BE2C (cell line): ENCODE measurements at places on chromosomes 2 and 18.

GRCh38 chr2:49225126-49225525 is 70.8 kb upstream of the FSHR start:
- DNase-seq = no peak

DNA sequence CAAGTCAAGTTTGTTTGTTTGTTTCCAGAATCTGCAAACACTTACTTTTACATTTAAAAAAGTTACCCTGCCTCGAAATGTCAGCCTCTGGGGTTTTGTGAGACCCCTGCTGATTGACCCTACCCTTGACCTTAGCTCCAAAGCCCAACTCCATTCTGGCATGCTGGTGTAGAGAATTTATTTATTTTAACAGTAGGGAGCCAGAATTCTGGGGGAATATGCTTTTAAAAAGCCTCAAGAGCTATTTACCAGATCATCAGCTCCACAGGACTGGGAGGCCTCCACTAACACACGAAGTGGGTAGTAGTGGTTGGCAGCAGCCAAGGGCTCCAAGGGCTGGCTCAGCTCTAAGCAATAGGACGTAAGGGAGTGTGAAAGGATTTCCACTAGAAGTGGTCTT is 23.2 kb upstream of the GREB1L start:
- no peak for DNase-seq

DNA sequence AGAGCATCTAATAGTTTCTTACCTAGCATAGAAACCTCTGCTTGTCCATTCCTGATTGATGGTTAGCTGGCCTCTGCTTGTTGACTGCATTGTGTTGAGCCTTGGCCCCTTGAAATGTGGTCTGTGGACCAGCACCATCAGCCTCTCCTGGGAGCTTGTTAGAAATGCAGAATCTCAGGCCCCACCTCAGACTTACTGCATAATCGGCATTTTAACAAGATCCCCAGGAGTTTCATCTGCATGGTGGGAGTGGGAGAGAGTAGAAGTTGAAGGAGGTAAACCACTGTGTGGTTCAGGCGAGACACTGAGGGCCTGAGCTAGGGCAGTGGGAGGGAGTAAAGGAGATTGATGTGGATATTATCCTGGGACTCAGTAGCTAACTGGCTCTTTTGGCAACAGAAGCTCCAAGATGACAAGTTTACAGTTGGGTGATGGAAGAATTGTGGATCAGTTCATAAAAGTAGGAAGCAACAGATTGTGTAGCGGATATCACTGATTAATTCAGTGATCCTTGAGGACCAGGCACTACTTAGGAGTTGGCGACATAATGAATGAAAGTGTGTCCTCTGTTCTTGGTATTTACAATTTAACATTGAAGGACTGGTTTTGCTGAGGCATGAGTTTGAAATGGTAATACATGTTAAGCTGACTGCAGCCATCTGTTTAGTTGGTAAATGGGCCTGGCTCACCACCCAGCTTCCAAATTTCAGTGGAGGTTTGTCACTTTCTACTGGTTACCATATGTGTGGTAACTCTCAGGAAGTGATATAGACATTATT is 20.9 kb downstream of the PHLPP1 start:
- DNase-seq = no peak

DNA sequence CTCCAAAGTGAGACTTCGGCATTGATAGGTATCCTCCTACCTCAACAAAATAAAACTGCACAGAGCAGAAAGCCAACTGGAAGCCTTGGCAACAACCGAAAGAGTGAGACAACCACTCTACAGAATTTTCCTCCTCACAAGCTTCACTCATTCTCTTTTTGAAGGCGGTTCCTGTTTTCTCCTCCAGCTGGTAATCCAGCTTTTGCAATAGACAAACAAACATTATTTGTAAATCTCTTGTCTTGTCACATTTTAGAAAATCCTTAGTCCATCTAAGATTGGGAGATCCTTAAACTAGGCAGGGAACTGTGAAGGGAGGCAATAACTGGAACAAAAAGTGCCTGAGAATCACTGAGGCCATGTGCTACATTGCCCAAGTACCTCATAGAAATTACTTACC is 332.4 kb downstream of the BCL11A start:
- no peak for DNase-seq

DNA sequence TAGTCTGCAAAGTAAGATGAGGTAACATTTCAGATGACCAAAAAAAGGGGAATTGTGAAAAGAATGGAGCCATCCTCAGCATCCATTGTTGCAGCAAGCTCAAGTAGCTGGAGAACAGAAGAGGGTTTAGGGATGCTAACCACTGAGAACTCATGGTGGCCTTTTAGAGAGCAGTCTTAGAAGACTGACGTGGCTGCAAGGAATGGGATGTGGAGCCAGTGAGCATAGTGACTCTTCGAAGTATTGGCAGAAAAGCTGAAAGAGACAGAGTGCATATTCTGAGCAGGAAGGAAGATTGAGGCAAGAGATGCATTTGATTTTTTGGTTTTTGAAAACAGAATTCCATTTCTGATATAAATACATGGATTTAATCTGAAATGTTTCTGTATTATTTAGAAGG is 151.2 kb downstream of the UBE2E3 start:
- DNase-seq = no peak

- no peak for DNase-seq
Observed at GRCh38 chr2:122805346-122805745, 1049.9 kb downstream of the TSN start.

DNA sequence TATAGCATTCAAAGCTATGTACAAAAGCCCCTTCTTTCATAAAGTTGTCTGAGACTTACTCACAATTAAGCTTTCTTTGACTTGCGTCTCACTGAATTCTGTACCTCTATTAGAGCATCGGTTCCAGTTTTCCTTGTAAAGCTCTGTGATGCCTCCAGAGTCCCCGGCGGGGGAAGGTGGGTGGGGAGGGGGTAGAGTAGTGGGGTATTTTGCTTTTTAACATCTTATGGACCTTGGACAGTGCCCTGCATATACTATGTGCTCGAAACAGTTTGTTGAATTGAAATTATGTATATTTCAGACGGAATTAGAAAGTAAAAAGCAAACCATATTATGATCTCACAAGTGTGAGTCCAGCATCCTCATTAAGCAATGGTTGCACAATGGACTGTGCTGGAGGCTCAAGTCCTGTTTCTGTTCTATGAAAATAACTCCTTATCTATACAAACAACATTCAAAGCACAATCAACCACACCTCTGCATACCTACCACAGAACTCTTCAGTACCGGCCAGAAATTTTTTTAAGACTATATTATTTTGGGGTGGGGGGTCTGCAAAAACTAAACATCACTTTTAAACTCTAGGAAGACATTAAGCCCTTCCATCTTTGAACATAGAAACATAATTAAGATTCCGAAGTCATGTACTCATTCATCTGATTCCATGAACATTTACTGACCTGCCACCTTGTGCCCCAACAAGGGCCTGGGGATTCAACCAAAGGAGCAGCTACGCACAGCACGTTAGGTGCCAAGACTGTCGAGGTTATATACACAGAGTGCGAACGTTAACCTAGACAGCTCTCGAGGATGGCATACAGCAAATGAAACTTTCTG is 908 bp downstream of the STAT1 start:
- no peak for DNase-seq

GRCh38 chr2:106695919-106696318 is 190.0 kb downstream of the ST6GAL2 start:
- no peak for DNase-seq

DNA sequence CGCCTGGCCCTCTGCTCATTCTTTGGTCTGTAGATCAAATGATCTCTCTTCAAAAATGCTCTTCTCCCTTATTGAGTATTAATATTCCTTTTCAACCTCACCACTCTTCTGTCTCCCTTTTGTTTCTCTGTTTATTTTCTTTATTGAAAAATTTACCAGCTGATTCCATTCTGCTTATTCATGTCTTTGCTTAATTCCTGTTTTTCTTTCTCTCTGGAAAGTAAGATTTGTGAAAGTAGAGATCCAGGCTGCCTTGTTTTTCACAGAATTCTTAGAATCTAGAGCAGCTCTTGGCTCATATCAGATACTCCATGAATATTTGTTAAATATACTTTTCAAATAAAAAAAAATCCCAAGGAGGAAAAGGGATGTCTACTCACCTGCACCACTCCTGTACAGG is 157.0 kb downstream of the DOCK10 start:
- no peak for DNase-seq

DNA sequence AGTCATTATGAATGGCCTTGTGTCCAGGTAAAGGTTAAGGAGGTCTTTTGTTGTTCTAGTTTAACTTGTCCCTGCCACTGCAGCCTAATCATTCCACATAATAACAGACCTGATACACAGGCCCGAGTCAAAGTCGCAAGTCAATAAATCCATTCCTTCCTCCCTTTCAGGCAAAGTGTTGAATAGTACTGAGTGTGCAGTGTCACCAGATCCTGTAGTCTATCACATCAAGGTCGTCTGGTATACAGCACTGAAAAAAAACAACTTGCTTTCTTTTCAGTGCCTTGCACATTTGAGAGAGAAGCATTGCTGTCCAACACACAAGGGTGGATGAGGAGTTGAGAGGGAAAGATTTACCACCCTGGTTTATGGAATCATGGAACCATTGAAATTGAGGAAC is 606.2 kb downstream of the BCL11A start:
- no peak for DNase-seq

DNA sequence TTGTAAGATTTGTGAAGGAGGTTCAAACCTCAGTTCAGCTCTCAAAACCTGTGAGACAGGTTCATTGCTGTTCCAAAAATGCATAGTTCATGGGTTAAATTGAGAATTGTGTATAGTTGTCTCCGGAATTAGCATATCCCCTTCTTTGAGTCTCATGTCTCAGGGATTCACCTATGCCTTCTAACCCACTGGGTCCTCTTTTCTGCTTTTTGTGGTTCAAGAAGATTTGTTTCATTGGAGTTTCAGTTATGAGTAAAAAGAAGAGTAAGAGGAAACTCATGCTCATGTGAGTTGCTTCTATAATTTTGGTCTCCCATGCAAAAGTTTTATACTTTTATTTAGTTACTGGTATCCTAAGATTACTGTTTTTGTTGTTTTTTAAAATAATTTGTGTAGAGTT is 1219.8 kb upstream of the ZEB2 start:
- no peak for DNase-seq

DNA sequence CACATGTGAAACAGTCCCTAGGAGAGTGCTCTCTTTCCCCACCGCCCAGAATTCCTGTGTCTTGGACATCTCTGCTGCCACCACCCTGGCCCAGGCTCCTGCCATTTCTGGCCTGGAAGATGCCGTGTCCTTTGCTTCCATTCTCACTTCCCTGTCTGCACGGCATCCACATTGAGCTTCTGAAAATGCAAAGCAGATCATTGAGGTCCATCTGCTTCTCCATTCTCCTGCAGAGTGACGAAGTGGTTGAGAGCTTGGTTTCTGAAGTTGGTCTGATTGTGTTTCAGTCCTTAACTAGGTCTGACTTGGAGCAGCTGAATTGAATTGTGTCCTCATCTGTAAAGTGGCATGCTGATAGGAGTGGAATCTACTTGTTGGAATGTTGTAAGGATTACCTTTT is 98.7 kb upstream of the MGAT5 start:
- no peak for DNase-seq

DNA sequence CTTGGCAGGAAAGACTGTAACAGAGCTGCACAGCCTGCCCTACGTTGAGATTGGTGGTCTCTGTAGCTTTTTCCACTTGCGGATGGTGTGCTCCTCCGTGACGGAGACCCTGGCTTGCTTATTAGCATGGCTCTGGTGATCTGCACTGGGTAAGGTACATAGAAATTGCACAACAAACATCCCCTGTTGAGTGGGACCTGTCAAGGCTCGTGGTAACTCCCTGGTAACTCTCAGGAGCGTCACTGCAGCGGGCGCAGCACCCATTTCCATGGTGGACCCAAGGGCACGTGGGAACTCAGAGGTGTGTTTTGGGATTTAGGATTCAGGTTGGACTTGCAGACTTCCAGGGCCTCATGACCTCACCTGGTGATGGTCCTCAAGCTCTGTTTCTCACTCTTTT is 1.1 kb downstream of the TRAF3IP1 start:
- no peak for DNase-seq

- no peak for DNase-seq
Observed at GRCh38 chr2:219783359-219783975, 156.0 kb downstream of the SLC4A3 start.

- DNase-seq = no peak
Observed at GRCh38 chr2:205769495-205769850, 87.2 kb downstream of the NRP2 start.

DNA sequence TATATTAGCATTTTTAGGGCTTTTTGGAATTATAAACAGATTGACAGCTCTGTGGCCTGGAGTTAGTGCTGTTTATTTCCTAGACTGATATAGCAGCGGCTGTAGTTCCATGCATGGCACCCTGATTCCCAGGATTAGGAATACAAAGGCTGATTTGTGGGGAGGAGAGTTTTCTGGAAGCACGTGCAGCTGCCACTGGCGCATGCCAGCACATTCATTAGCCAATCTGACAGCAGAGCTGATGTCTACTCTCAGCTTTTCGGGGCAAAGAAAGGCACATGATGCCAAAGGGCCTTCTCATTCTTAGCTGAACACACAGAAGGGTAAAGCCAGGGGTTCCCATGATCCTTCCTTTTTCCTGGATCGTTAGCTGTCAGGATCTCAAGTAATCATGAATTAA is 45.7 kb upstream of the RAPH1 start:
- DNase-seq = no peak

- DNase-seq = no peak
Observed at GRCh38 chr2:104043864-104044263, 810.1 kb upstream of the POU3F3 start.

DNA sequence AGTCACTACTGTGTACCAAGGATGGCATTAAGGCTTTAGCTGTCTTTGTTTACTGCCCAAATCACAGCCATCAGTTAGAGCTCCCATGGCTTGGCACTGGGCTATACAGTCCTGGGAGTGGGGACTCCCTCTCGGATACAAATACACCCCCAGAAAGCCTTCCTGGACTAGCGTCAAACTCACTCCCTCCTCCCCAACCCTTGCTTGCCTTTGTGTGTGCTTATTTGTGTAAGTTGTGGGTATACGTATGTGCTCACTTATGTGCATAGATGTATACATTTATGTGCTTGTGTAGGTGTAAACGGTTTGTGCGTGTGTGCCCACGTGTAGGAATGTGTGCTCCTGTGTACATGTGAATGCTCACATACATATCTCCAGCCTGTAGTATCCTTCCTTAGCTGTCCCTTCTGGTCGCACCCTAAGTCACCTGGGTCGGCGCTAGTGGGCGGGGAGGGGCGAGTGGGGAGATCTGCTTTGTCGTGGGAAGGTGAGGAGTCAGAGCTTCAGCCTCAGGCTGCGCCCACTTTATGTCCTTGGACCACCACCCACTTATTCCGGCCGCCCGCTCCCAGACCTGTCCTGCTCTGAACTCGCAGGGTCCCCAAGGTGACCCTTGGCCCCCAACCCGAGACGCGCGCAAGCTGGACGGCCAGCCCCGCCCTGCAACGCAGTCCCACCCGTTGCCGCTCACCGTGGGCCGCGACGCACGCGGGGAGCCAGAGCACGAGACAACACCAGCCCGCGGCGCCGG is 461 bp downstream of the PRADC1 start:
- peak; percentile 21 for DNase-seq

DNA sequence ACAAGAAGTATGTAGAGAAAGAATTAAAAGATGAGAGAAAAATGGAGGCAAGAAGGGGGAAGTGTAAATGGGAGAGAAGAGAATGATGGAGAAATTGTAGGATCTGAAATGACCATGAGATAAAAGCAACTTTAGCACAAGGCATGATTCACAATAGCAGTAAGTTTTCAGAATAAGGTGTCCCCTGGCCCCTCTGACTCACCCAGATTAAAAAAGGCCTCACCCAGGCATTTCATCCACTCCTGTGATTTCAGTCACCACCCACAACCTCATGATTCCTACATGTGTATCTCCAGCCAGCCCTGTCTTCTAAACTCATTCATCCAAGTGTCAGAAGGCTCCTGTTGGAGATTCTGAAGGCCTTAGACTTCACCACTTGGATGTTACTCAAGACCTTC is 56.6 kb downstream of the SP100 start:
- DNase-seq = no peak
